Natural killer cell (primary cell): ENCODE measurements at places on chromosomes 2 and 18.

DNA sequence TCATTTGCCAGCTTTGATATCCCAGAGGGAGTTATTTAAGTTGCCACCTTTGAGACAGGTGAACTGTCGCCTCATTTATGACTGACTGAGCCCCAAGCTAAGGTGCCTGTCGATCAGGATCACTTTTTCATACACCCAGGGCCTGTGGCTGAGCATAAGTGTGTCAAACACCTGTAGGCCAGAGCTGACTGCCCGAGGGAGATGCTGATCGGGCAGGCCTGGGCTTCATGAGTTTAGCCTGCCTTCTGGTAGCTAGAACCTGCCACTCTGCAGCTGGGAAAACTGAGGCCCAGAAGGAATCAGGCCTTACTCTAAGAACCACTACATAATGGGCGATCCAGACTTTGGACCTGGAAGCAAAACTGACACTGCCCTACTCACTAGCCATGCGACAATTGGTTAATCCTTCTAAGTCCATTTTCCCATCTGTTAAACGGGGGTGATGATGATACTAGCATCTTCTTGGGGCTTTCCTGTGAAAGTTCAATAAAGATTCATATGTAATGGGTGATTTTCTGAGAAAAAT lies 188.7 kb upstream of the GLI2 start:
- DNase-seq = no peak

GRCh38 chr2:138829326-138829919 lies 49.2 kb upstream of the NXPH2 start:
- peak; percentile 36 for DNase-seq

GRCh38 chr2:173288561-173288960 lies 66.1 kb upstream of the CDCA7 start:
- no peak for DNase-seq

- no peak for DNase-seq
Observed at GRCh38 chr2:143935482-143935752, 584.5 kb downstream of the ZEB2 start.

GRCh38 chr2:54366487-54367280 lies 89.4 kb upstream of the SPTBN1 start:
- no peak for DNase-seq

DNA sequence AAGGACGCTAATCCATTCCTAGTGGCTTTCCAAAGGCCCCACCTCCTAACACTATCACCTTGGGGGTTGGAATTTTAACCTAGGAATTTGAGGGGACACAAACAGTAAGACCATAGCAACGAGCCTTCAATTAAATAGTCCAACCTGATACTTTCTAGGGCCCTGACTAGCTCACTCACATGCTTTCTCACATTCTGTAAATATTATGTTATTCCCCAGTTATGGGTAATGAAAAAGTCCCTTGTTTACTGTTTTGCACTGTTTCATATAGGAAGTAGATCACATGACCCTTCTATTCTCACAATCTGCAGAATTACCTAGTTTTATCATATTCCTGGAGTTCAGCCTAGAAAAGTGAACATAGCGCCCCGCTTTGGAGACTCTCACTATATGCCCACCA lies 1212.1 kb upstream of the ACVR2A start:
- DNase-seq = no peak

DNA sequence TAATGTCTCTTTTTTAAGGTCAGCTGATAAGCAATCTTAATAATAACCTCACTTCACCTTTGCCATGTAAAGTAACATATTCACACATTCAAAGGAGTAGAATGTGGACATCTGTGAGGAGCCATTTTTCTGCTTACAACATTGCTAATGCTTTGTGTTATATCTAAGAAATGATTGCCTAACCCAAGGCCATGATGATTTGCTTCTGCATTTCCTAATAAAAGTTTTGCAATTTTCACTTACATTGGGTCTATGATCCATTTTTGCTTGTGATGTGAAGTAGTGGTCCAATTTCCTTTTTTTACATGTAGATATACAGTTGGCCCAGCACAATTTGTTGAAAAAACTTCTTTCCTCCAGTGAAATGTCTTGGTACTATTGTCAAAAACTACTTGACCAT lies 22.0 kb downstream of the RELCH start:
- DNase-seq = no peak

GRCh38 chr2:188984680-188985079 lies 10.5 kb downstream of the COL3A1 start:
- no peak for DNase-seq
